Activated T-helper 1 cell treated with anti-CD3 and anti-CD28 coated beads, Interleukin-12 subunit alpha, Interleukin-12 subunit beta, Interleukin-2, Interleukin-4 antibody, amounts not matched to agents 30 ng/mL and 10 ng/mL and 1 ng/mL, durations not matched to agents 14 hours and 24 hours and 36 hours (primary cell): ENCODE measurements at places on chromosomes 2 and 18. TPM values are rescaled to one million over a fixed set of nuclear protein-coding genes. Genes with fewer than 3 reads are reported as not detected.

Gene CTAGE1
- not detected in 2 replicates for total RNA-seq

Gene NPPC
- 1.6 TPM in 2 replicates for total RNA-seq

Gene GAL3ST2
- 0.51 and 0.60 TPM in 2 replicates for total RNA-seq

Gene CAVIN2
- not detected in 2 replicates for total RNA-seq

Gene INPP1
- total RNA-seq, result 7.7 and 9.8 TPM in 2 replicates

Gene PNPT1
- total RNA-seq, result 65.1 and 71.1 TPM in 2 replicates

Gene MAPRE3
- 3.1 and 3.7 TPM in 2 replicates for total RNA-seq

Gene SPDYA
- total RNA-seq, result 1.1 and 1.7 TPM in 2 replicates

Gene DIPK1C
- not detected in 2 replicates for total RNA-seq

Gene IL37
- total RNA-seq, result not detected in 2 replicates

Gene VWC2L
- not detected in 2 replicates for total RNA-seq

DNA sequence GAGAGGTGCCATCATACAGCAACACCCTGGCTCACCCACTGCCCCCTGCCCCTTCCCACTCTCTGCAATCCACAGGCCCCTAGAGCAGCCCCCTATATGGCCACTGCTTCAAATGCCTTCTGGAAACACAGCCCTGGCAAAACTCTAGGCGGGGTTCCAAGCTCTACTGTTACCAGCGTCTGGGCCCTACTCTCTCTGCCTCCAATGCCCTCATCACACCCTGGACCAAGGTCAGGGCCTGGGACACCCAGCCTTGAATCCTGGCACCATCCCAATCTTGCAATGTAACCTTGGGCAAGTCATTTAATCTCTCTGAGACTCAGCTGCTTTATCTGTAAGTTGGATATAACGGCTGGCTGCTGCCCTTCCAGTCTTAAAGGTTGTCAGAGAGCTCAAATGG lies 39.2 kb upstream of the LOXHD1 start:
- DNase-seq, result no peak

- no peak for DNase-seq
These were observed 107.9 kb downstream of the MAP4K4 start for GRCh38 chr2:101805152-101806088.

GRCh38 chr18:9772847-9773677 lies 65.0 kb downstream of the RAB31 start:
- DNase-seq, result no peak

GRCh38 chr2:96142217-96143113 lies 2.8 kb downstream of the DUSP2 start:
- no peak for DNase-seq

- DNase-seq, result no peak
These were observed 8.8 kb downstream of the NAB1 start for GRCh38 chr2:190657474-190658255.

DNA sequence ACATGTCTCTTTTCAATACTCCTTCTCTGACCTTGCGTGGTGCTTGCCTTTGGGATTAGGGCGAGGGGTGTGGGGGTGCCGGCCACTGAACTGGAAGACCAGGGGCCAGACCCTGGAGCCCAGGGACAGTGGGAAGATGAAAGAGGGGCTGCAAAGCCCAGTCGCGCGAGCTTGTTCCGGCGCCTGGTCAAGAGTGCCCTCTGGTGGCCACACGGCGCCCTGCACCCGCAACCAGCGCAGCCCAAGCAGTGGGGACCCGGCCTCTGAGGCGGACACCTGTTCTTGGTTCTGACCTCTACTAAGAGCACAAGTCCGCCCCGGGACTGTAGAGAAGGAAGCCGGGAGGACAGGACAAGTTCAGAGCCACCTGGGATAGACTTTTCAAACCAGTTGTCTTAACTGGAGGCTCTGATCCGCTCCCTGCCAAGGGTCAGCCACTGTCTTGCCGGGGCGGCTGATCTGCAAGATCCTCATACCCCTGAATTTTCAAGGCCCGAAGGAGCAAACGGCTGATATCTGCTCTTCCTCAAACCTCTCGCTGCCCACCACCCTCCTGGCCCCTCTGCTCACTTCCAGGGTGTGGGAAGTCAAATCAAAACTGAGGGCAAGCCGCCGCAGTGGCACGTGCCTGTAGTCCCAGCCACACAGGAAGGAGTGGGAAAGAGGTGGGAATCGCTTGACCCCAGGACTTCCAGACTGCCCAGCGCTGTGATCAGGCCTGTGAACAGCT lies 14.9 kb upstream of the MSH6 start:
- peak; percentile 59 for DNase-seq

DNA sequence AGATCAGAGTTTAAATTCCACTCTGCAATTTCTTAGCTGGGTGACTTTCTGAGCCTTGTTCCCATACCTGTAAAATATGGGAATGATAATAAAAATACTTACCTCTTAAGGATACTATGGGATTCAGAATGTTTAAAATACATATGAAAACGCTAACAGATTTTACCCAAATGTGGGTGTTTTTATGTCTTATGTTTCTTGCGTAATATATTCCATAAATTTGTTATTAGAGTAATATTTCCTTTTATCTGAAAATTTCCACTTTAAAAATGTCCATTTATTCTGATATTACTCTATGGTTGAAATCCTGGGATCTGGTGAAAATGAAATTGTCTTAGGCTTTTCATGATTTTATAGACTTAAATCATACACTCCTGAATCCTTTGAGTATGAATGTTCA lies 45.5 kb downstream of the MAPRE2 start:
- no peak for DNase-seq

DNA sequence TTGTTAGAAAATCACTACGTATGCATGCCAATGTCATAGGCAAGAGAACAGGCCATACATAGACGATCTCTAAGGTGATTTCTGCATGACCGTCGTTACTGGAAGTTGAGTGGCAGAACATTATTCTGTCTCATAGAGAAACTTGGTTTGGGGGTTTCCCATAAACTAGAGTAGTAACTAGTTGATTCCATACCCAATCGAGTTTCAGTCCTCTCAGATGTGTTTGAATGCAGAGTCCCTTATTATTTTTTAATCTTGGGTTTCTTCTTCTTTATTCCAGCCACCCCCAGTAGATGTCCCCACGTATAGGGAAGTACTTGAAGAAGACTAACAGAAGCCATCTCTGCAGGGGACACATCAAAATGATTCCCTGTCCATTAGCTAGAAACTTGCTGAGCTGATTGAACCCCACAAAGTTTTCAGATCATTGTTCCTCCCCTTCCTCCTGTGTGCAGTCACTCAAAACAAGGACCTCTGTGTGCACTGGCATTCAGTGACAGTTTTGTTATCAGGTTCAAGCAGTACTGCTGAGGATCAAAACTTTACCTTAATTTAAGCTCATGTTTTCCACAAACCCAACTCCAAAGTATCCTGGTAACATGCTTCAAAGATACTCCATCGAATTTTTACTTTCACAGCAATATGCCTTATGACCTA lies 68.4 kb upstream of the CDCA7 start:
- DNase-seq, result no peak

DNA sequence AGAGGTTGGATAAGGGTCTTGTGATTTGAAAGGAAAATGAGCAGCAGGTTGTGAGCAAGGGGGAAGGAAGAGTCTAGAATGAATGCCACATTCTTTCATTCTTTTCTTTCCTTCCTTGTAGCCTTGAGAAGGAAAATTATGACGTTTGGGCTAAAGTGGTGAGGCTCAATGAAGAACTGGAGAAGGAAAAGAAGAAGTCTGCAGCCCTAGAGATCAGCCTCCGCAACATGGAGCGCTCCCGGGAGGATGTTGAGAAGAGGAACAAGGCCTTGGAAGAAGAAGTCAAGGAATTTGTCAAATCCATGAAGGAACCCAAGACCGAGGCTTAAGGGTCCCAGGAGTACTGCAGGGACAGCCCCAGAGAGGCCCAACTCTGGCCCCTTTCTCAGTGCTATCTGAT lies 45.3 kb downstream of the BMP10 start:
- no peak for DNase-seq

- no peak for DNase-seq
These were observed 26.2 kb upstream of the SNORC start for GRCh38 chr2:232843834-232844233.

GRCh38 chr2:28751956-28752630 lies 463 bp downstream of the PPP1CB start:
- peak; percentile 30 for DNase-seq

- no peak for DNase-seq
These were observed 16.1 kb downstream of the ADAM17 start for GRCh38 chr2:9539531-9539930.

DNA sequence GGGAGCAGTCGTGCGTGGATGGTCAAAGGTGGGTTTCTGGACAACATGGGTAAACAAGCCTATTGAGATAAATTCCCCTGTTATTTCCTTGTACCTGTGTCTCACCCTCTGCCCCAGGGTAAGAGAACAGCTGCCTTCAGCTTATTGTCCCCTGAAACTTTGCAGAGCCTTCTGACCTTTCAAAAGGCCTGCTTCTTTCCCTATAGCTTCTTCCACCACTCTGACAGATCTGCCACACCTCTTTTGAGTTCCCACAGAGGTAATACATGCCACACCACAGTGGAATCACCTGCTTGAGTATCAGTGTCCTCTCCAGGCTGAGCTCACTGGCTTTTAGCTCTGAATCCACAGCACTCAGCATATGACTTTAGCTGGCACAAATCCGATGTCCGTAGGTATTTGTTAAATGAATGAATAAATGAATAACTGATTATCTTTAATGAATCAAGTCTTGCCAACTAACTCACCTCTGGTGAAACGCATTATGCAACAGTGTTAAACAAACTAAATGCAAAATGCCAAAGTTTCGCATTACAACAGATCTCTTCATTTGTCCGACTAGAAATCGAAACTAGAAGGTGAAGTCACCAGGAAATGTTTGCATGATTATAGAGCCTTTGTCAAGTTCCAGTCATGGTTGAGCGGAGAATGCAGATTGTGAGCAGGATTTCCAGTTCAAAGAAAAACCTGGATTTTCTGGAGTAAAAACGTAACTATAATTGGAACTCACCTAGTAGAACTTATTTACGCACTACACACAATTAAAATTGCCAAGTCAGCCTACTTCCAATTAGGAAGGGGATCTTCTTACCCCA lies 16.4 kb downstream of the DYNAP start:
- no peak for DNase-seq

GRCh38 chr2:121520641-121520994 lies 10.1 kb upstream of the RNU4ATAC start:
- DNase-seq, result no peak

- DNase-seq, result no peak
These were observed 321.2 kb upstream of the FANCL start for GRCh38 chr2:58562276-58562675.

DNA sequence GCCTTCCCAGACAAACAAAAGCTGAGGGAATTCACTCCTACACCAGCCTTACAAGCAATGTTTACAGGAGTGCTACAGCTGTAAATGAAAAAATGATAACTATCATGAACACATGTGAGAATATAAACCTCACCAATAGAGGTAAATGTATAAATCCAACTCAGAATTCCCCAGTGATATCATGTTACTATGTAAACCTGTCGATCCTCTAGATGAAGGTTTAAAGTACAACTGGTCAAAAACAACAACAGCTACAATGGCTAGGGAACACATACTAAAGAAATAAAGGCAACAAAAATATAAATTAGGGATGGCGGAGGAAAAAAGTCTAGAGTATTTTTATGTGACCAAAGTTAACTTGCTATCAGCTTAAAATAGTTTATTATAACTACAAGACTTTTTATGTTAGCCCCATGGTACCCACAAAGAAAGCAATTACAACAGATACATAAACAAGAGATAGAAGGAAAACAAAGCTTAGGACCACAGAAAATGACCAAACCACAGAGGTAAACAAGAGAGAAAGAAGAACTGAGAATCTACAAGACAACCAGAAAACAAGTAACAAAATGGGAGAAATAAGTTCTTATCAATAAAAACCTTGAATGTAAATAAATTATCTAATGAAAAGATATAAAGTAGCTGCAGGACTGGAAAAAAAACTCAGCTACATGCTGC lies 8.3 kb downstream of the CERKL start:
- no peak for DNase-seq

- no peak for DNase-seq
These were observed 9.7 kb downstream of the GREB1 start for GRCh38 chr2:11543337-11544216.

DNA sequence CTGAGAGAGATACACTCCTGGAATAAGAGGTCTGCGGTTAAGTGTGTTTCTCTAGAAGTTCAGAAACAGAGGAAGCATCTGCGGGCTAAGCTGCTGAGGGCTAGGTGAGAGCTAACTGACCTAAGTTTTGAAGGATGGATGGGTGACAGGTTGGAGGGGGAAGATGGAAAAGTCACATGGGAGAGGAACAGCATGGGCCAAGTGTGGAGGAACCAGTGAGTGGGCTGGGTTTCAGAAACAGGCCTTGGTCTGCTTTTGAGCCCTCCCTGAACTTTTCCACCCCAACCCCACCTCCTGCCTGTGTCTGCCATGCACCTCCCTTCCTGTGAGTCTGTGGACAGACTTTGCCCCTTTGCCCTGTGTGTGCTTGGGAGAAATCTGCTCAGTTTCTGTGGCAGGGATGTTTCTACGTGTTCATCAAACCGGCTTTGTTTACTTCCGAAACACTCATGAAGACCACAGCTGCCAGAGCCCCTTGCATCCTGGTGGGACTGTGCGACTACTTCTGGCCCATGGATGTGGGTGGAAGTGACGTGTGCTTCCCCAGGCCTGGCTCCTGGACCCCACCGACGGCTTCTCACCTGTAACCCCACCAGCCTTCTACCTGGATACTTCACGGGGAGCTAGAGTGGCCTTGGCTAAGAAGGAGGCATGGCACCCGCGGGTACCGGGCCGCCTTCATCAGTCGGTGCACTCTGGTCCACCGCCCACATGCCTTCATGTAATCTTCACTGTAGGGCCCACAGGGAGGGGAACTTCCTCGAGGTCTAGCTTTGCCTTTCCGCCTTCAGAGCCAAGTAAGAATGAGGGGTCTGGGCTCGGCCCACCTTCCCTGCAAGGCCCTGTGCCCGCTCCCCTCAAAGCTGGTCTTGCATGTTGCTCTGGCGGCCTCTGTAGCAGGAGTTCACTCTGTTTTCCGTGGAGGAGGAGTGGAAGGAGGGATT lies 1.4 kb upstream of the HPCAL1 start:
- no peak for DNase-seq

- DNase-seq, result no peak
These were observed 370.7 kb upstream of the LRATD1 start for GRCh38 chr2:14261771-14262170.

DNA sequence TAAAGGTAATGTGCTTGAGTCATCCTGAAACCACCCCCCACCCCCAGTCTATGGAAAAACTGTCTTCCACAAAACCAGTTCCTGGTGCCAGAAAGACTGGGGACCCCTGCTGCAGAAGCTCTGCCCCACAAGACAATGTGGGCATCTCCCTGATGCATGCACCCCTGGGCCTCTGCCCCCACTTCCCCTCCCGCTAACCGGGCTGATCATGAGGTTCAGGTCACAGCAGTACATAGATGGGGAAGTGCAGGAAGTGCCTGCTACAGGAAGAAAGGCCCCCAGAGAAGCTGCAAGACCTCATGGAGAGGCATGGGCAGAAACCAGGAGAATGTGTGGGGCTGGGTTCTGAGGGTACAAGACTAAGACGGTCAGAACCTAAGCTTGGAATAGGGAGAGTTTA lies 243.4 kb upstream of the ID2 start:
- DNase-seq, result no peak

DNA sequence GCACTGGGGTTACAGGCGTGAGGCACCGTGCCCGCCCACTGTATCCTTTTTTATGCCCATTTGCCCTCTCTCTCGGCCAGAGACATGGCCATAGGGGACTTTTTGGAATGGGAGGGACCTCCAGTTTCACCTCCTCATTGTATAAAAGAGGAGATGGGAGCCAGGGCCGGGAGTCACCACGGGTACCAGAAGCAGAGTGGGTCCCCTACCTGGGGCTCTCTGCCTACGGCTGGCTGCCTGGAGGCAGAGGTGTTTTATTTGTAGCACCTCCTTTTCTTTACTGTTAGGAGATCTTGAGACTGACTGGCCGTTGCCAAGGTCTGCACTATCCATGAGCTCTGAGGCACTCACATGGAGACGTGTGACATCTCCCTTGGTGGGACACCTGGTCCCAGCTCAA lies 162.8 kb downstream of the LDLRAD4 start:
- no peak for DNase-seq

- no peak for DNase-seq
These were observed 311.2 kb upstream of the PKDCC start for GRCh38 chr2:41736586-41736985.
